ENCODE measurements at places on chromosomes 5 and 9.

DNA sequence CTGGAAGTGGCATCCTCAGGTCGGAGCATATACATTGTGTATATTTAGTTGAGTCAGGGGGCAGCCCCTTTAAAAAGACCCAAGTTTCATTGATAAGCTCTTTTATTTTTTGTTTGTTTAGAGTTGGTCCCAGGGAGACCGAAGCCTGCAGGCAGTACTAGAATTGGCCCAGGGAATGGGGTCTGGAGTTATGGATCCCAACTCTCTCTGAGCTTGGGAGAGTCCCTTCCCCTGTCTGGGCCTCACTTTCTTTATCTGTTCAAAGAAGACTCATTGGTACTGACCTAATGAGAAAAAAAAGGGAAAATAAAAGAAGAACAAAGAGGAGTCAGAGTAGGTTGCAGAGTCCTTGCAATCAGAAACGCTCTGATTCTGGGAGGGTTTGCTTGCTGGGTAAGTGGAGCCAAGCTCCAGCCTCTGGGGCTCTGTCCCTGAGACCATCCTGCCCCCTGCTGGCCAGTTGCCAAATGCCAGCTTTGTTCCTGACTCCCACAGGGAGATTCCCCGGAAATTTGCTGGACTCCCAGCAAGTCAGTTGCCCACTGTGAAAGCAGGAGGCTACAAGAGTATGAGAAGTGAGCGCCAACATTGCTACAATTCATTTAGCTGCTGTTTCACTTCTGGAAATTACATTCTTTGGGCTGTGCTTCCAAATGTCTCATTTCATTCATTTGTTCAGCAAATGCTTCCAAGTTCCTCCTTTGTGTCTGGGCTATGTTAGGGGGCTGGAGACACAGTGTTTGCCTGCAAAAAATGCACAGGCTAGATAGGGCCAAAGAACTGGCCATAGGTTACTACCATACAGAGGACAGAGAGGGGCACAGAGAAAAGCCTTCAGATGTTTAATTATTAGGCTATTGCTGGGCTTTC is 156.2 kb downstream of the MELK start:
- DNase-seq: no peak

GRCh38 chr9:134291961-134292871 is 34.0 kb upstream of the RXRA start:
- DNase-seq: no peak

- no peak for DNase-seq
Observed at GRCh38 chr9:12516031-12516430, 177.2 kb upstream of the TYRP1 start.

- DNase-seq: no peak
Observed at GRCh38 chr9:120480707-120481106, 99.3 kb downstream of the CDK5RAP2 start.

DNA sequence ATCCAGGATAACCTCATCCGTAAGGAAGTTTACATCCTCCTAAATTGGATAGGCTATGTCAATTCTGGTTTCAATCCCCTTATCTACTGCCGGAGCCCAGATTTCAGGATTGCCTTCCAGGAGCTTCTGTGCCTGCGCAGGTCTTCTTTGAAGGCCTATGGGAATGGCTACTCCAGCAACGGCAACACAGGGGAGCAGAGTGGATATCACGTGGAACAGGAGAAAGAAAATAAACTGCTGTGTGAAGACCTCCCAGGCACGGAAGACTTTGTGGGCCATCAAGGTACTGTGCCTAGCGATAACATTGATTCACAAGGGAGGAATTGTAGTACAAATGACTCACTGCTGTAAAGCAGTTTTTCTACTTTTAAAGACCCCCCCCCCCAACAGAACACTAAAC is 1.3 kb downstream of the ADRB2 start:
- DNase-seq: no peak

- no peak for DNase-seq
Observed at GRCh38 chr5:1673042-1673677, 126.5 kb downstream of the MRPL36 start.

DNA sequence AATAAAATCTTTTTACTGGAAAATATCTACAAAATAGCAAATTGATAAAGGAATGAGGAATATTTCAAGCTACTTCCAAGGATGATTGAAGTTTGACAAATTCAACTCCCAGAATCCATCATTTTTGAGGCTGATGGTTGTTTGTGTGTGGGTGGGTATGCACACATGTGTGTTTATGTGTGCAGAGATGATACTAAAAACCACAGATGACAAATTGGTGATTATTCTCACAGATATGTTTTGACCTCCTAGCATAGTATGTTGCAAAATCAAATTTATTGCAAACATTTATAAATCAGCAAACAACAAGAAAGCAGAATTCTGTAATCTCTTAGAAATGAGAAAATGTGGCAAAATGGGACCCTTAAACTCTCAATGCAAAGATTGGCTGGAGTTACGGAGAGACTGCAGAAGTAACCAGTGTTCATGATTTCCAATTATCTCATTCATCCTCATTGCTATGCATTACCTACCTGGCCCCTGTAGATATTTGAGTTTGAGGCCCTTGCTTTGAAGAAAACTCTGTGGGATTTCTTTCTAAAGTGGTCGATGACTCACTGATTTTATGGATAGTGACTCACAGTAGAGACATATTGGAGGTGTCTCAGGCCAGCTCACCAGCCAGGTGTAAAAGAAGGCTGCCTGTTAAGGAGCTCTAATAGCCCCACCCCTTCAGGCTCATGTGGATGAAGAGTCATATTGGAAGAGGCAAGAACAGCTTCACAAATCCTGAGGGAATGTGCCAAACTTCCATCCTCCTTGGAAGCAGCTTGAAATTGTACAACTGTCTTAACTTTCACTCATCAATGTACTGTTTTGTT is 44.6 kb upstream of the TMC1 start:
- DNase-seq: no peak

Measured in iPS DF 19.7 (cell line).